ENCODE measurements at places on chromosomes 11 and 22.

DNA sequence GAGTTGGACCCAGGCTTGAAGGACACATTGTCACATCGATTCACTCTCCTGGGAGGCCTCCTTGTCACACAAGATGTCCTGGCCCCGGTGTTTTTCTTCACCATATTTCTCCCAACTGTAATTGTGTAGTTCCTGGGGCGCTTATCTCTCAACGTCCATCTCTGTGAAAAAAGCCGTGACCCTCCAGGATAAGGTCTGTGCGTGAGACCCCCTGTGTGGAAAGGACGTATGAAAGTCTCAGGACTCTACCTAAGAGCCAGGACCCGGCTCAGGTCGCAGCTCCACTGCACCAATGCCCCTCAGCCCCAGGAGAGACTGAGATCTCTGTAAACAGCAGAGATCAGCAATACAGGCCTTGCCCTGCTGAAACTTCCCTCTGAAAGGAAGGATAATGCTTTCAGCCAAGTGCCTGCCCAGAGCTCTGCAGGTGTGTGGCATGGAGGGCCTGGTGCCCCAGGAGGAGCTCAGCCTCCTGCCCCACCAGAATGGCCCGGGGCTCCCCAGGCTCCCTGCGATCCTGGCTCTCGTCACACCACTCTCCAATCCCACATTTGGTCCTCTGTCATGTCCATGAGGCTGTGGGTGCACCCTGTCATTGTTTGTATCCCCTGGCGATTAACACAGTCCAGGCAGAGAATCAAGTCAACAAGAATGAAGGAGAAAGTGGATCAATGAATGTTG is 119.2 kb upstream of the TMEM45B start:
- no peak for DNase-seq

DNA sequence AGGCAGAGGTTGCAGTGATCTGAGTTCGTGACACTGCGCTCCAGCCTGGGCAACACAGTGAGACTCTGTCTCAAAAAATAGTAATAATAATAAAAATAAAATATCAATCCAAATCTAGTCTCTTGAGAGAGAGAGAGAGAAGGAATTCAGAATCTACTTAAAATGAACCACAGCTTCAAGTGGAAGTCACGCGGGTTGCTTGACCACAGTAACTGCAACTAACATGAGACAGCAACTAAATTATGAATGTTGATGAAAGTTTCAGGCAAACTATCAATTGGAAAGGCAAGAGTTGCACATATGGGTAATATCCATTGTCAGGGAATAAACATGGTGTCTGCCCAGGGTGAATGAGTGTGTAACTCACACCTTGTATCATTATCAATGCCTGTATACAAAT is 12.5 kb downstream of the POU2AF2 start:
- no peak for DNase-seq

DNA sequence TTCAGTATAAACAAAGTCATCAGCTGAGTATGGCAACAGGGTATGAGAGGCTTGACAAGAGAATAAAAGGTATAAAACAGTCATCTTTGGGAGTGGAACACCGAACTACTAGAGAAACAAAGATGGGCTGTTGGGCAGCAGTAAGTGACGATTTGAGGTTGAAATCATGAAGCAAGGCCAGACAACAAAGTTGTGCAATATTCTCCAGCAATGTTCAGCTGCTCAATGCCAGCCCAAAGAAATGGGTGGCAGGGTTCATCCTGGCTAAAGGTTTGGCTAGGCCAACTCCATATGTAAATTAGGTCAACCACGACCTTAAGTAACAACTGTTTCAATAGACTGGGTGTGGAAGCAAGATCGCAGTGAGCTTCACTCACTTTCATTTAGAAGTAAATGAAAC is 6.2 kb downstream of the APIP start:
- no peak for DNase-seq

DNA sequence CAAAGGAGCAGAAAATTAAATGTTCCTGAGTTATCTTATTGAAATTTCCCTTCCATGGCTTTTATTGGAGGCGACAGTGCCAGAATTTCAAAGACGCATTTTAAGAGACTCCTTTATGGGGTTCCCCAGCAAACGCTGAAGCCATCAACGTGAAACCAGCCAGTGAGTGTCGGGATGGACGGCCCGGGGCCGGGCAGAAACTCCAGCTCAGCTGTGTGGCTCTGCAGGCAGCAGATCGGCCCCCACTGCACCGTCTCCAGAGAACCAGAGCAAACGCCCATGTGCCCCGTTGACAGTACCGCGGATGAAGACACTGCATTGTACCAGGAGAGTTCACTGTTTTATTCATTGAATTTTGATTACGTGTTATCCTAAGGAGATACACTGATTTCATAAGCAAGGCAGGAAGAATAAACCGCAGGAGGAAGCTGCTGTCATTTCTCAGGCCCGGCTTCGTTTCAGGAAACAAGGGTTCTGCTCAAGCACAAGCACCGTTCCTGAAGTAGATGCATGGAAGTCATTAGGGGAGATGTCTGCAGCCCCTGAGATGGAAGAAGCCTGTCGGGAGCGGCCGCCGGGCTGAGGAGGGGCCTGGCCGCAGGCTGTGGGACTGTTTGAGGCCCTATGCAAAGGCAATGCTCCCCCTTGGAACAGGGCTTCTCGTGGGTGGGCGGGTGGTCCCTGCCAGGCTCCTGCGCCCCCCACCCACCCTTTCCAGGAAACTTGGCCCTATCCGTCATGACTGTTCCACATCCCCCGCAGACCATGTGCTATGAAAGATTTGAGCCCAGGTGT is 639.7 kb downstream of the TBC1D22A start:
- no peak for DNase-seq
